CD4-positive, alpha-beta T cell treated with Interleukin-17A for 4 hours (primary cell): ENCODE measurements at places on chromosomes 6 and 20.

DNA sequence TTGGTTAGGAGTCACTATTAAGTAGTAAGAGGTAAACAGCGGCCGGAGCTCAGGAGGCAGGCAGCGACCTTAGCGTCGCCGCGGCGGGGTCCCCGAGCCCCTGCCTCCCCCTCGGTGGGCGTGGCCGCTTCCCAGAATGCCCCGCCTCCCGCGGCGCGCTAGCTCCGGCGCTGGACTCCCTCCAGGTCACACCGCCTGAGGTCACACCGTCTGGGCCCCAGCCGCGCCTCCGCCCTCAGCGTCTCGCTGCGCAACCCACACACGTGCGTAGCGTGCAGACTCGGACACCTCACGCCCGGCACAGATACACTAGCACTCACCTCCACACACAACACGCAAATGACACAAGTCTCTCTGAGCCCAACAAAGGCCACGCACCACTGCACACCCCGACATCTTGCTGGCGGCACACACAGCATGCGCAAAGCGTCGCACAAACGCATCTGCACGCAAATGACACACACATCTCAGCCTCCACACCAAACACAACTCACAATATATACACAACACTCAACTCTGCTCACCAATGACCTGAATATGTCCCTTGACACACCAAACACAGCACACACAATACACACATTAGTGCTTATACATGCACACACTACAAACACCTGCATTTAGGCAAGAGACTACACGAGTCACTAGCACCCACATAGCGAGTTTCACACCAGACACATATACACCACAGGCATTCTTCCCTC lies 17.6 kb upstream of the CDKN1A start:
- no peak for DNase-seq

- no peak for DNase-seq
These were observed 7.2 kb downstream of the CST7 start for GRCh38 chr20:24956001-24956841.

DNA sequence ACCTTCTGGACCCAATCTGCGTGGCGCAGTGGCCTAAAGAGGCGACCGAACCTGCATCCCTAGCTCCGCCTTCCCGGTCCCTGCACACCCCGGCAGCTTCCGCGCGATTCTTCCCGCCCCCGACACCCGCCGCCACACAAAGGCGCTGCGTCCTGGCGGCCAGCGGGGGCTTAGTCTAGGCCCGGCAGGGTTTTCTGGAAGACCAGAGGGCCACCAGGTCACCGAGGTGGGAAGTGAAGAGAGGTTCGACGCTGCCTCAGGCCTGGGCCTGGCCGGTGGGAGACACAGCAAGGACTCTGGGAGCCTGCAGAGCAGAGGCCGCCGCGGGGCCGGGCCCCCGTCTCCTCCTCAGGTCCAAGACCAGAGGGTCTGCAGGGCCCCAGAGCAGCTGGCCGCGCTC lies 154.9 kb downstream of the OR2B2 start:
- DNase-seq: peak; percentile 75

- no peak for DNase-seq
These were observed 83.5 kb downstream of the CTNNBL1 start for GRCh38 chr20:37777012-37777950.

GRCh38 chr20:54514028-54514607 lies 38.7 kb downstream of the DOK5 start:
- DNase-seq: no peak

DNA sequence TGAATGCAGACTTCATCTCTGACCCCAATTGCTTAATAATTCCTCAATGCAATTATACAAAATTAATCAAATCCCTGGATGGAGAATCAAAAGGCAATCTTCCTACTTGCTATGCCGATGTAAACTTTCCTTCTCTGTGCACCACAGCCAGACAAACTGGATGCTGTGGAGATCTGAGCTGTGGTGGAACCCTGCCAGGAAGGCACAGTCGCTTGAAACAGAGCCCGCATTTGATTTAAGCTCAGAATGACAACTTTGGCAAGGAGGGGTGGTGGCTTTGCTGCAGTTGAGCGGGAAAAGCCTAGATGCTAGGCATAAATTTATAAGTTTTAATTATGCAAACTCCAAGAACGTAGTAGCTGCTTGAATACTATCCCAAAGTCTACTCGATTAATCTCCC lies 190.8 kb downstream of the MTFR2 start:
- no peak for DNase-seq

- DNase-seq: no peak
These were observed 1.2 kb downstream of the SYNCRIP start for GRCh38 chr6:85641522-85641896.
